ENCODE measurements at places on chromosomes 7 and 10. TPM values are rescaled to one million over a fixed set of nuclear protein-coding genes. Genes with fewer than 3 reads are reported as not detected.

DNA sequence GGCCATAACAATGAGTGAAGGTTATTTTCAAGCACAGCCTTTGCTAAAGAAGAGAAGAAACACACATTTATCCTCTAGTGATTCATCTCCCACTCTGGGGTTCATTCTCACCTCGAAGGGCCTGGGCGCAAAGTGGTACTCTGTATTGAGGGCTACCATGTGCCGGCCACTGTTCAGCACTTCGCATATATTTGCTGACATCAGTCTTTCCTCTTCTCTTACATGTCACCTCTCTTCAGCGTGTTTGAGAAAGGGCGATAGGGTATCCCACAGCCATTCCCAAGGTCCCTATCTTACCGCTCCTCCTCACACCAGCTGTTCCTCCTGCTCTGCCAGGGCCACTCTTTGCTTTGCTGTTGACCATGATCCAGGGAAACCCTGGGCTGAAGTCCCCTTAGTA is 48.8 kb upstream of the ECHDC3 start:
- DNase-seq = no peak

DNA sequence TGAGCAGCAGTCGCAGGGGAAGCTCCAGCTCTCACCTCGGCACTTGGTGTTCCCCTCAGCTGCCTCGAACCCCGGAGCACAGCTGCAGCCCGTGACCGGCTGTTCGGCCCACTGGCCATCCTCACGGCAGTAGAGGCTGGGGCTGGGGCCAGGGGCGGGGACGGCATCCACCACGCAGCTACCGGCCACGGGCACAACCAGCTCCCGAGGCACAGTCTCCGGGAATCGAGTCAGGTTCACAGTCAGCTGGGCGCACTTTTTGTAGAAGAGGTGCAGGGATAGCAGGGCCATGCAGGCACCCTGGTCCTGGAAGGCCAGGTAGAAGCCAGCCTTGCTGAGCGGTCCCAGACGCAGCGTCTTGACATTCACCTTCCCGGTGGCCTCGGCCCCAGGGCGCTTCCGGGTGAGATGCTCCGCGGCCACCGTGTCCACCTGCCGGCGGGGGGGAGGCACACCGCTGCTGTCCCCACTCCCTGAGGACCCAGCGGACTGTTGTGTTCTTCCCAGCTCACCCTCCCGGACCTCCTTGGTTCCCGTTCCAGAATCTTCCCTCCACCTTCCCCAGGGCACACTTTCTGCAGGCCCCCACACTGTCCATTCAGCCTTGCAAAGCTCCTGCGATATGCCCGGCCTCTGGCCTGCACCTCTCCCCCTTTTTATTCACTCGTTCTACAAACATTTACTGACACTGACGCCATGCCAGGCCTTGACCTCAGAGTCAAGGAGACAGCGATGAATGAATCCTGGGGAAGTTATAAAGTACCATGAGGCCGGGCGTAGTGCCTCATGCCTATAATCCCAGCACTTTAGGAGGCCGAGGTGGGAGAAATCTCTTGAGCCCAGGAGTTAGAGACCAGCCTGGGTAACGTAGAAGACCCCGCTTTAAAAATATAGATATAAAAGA is 4.8 kb downstream of the EPHB4 start:
- DNase-seq = no peak

GRCh38 chr10:116106611-116107010 is 166.4 kb downstream of the GFRA1 start:
- no peak for DNase-seq

GRCh38 chr10:51097546-51097945 is 23.3 kb downstream of the PRKG1 start:
- DNase-seq = no peak

GRCh38 chr7:132406039-132406438 is 170.2 kb downstream of the PLXNA4 start:
- no peak for DNase-seq

DNA sequence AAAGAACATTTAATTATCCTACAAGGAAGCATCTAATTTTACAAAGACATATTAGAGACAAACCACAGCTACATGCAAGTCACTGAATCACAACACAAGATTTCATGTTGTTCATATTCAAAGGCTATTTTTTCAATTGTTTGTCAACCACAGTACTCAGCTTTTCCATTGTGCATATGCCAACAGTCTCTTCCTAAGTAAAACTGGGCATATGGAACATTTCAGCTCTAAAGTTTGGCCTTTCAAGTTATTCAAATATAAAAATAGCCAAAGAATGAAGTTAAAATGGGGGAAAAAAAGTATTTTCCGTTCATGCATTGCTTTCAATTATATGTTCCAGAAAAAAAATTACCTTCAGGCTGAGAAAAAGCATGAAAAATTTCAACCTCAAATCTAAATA is 537.9 kb downstream of the PLXDC2 start:
- no peak for DNase-seq

The FAM237B gene
- not detected for total RNA-seq

The SPDYE1 gene
- not detected for total RNA-seq

GRCh38 chr7:24959735-24960485 is 20.1 kb downstream of the OSBPL3 start:
- DNase-seq = no peak

GRCh38 chr7:37111459-37111858 is 337.2 kb downstream of the ELMO1 start:
- no peak for DNase-seq

GRCh38 chr10:116699049-116699448 is 43.3 kb downstream of the HSPA12A start:
- no peak for DNase-seq

DNA sequence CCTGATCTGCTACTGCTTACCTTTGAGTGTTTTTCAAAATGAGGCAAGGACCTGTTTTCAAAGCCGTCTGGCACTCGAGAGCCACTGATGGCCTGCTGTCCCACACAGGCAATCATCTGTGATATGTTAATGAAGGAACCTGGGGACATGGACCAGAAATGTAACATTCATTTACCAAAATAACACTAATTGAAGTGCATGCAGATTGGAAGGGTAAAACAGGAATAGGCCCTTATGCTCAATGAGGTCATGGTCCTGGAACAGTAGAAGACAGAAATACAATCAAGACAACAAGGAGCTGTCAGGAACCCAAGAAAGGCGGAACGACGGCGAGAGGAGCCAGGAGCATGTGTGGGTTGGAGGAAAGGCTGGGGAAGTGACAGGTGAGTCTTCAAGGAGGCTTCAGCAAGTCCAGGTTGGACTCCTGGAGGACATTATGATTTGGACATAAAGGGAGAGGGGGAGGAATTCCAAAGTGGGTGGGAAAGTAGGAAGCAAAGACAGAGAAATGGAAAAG is 28.3 kb downstream of the POLR3A start:
- no peak for DNase-seq

DNA sequence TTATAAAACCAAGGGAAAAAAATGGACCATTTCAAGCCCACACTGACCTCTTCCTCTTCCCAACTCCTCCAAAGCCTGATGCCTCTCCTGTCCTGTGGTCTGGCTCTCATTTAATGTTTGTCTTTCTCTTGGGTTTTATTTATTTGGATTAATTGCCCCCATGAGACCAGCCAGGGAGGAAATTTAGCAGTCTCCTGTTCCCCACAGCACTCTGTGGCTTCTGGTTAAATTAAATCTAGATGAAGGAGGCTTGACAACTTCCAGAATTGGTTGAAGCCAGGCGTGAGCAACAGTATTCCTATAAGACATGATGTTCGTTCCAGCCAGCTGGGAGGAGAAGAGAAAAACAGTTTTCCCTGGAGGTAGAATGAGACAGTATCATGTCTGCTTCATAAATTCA is 15.1 kb upstream of the PRLHR start:
- no peak for DNase-seq

The CLDN4 gene
- 0.27 TPM for total RNA-seq

DNA sequence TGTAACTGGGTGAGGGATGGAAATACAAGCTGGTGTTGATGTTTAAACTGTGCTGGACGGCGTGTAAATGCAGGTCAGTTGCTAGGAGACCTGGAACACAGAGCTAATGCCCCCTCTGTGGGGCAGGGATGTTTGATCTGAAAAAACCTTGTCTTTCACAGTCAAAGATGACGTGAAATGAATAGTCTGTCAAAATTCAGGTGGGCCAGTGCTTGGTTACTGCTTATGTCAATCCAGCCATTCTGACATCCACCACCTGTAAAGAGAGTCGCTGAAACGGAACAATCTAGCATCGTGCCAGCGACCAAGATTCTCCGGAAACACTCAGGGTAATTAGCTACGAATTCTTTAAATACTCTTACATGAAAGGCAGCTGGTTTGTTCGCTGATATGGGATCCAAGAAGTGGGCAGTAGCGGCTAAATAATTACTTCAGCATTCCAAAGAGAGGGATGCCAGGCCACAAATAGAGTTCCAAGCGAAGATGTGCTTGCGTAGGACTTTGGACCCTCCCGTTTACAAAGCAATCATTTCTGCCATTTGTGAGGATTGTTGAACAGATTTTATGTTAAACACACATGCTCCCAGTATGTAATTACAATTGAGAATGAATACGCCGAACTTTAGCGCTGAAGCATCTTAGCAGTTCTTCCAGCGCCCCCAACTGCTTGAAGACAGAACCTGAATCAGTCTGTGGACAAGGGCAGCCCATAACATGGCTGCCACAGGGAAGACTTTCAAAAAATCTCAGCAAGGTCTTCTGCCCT is 7.3 kb upstream of the ASB4 start:
- DNase-seq = no peak

DNA sequence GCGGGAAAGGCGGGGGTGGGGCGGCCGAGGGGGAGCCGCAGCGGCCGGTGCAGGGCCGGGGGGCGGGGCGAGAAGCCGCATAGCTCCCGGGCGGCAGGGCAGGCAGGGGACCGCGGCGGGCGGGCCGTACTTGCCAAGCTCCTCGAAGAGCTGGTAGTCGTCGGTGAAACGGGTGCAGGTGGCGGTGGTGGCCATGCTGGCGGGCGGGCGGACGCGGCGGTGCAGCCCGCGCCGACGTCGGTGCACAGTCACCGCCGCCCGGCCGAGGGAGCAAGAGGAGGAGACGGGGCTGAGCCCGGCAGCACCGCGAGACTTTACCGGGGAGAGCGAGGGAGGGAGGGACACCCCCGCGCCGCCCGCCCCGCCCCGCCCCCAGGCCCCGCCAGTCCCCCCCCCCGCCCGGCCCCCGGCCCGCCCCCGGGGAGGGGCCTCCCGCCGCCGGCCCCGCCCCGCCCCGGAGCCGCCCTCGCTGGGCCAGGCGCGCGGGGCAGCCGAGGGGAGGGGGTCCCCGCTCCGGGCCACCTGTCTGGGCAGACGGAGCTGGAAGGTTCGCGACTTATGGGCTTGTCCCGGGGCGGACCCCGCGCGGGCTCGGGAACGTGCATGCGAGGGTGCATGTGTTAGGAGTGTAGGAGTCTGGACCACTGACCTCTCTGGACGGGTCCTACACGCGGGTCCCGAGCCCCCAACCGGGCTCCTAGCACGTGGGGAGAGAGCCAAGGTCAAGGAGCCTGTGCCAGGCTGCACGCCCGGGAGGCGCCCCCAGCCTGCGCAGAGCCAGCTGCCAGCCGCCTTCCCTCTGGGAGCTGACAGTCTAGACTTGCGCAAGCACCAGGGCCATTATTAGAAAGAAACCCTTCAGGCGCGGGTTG is at the start of gene CAMK2G:
CAMK2G (minus strand) TSS at position 289 of the 872 bp plus-strand sequence; CDS start at position 195, 94 bp downstream.
- DNase-seq = peak; percentile 86

- no peak for DNase-seq
Observed at GRCh38 chr10:76647301-76647700, 990.3 kb downstream of the KCNMA1 start.

- DNase-seq = no peak
Observed at GRCh38 chr7:129676017-129676897, 64.7 kb downstream of the NRF1 start.

DNA sequence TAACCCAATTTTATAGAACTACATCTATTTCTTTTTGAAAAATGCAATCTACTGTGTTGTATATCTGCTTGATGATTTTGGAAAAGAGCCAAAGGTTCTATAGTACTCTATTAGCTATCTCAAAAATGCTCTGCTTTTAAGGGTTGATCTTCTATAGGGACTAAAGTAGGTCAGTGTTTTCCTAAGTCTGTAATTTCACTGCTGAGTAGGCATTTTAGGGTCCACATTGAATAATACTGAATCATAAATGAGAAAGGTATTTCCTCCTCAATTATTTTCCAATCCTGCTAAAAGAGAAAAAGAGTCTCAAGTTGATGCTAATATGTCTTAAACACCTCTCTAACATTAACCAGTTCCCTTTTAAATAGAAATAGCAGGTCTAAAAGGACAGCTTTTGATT is 244.2 kb downstream of the LHFPL3 start:
- DNase-seq = no peak

- DNase-seq = no peak
Observed at GRCh38 chr7:141287936-141288335, 214.1 kb downstream of the TMEM178B start.

The ATRNL1 gene
- total RNA-seq = 2.9 TPM

The PWWP2B gene
- 17.2 TPM for total RNA-seq

The CFTR gene
- total RNA-seq = 0.11 TPM

The SCD gene
- total RNA-seq = 4.8 TPM

The ZNF804B gene
- not detected for total RNA-seq

The OPN1SW gene
- total RNA-seq = not detected

GRCh38 chr7:99762680-99763327 is 21.2 kb downstream of the CYP3A4 start:
- DNase-seq = peak; percentile 28

GRCh38 chr7:147412782-147413556 is 1177.6 kb upstream of the C7orf33 start:
- no peak for DNase-seq

The TEX47 gene
- total RNA-seq = not detected

The TDRD1 gene
- total RNA-seq = 1.9 TPM

DNA sequence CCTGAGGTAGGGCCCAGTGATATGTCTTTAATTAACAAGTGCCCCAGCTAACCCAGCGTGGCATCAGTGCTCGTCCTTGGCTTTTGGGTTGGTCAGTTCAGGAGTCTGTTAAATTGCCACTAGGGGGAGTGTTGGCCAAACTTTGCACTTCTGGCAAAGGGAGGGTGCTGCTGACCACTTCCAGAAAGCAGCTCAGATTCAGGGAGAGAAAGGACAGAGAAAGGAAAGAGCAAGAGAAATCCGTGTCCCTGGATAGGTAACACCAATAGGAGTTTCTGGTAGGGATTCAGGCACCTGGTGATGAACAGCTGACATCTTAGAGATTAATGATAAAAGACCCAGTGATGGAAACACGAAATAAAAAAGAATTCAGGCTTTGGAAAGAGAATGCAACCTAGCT is 243.1 kb upstream of the AOAH start:
- peak; percentile 35 for DNase-seq

DNA sequence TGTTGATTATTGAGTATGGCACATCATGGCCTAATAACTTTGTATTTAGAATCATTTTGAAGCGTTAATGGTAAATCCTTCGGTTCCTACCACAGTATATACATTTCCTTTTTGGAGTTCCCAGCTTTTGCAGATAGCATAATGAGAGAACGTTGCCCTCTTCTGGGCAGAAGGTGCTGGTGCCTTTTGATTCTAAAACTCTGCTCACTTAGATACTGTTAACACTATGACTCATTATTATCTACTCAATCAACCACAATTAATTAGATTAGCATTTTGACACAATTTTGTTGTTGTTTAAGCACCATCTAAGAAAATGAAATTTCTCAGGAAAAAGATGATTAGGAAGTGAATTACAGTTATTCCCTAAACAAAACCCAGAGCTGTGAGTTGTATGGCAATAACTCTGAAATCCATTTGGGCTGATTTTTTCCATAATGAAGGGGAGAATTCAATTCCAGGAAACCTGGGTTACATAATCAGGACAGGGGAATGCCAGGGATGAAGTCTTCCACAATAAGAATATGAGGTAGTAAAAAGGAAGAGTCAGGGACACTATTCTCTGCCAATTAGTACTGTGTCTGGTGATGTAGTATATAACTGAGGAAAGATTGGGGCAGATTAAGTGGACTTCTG is 11.5 kb upstream of the DLD start:
- no peak for DNase-seq

The ETV1 gene
- total RNA-seq = 59.7 TPM

The MLXIPL gene
- total RNA-seq = 0.41 TPM

Measured in left ventricle myocardium inferior (tissue), 1 donor.